ENCODE measurements at places on chromosomes 5 and 9. TPM values are rescaled to one million over a fixed set of nuclear protein-coding genes. Genes with fewer than 3 reads are reported as not detected.

- peak; percentile 42 for DNase-seq
Measured at GRCh38 chr9:90870621-90871326, 69.2 kb downstream of the SYK start.

GRCh38 chr5:19986806-19987205 is 1.2 kb downstream of the CDH18 start:
- DNase-seq, result no peak

GRCh38 chr9:92837191-92837590 is 40.6 kb downstream of the ZNF484 start:
- no peak for DNase-seq

Gene NKD2
- polyA plus RNA-seq, result not detected

DNA sequence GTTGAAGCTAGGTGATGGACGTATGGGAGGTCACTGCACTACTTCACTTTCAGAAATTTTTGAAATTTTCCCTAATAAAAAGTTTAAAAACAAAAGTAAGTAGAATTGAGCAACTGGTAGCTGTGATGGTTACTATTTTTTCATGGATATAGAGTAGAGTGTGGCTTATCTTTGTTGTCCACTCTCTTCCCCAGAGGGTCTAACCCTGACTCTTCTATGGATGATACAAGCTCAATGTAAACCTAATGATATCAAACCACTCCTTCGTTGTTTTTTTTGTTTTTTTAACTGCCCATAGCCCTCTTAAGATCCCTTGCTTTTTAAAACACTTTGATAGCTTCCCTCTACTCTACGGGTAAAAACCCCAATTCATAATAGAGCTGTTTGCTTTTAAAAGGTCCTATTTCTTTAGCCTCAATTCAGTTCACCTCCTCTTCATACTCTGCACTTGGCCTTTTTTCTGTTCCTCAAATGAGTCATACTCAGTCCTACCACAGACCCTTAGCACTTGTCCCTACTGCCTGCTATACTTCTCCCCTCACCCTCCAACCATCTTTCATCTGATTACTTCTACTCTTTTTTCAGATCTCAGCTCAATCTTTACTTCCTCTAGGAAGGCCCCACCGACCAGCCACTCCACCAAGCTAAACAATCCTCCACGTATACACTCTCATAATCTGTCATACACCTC is 2.6 kb downstream of the HDAC3 start:
- no peak for DNase-seq

- DNase-seq, result no peak
Measured at GRCh38 chr5:61342071-61342501, 10.0 kb downstream of the ZSWIM6 start.

Gene INSL6
- polyA plus RNA-seq, result 0.15 TPM
